T-helper 2 cell (primary cell): ENCODE measurements at places on chromosomes 1 and 21.

DNA sequence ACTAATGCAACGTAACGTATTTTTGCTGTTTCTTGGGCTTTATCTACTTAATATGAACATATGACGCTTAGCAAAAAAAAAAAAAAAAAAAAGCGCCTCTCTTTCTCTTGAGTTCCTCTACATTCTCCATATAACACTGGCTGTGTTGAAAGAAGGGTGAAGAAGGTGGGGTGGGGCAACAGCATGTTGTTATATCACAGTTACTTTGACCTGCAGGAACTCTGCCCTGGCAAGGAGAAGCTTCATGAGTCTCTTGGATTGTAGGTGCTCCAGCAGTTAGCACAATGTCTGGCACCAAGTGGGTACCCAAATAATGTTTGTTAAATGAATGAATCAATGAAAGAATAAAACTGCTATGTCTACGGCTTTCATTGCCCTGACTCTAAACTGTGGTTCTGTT is 162.6 kb downstream of the ATG4C start:
- no peak for DNase-seq

- no peak for DNase-seq
Measured at GRCh38 chr21:36697060-36697850, 1.7 kb upstream of the SIM2 start.

DNA sequence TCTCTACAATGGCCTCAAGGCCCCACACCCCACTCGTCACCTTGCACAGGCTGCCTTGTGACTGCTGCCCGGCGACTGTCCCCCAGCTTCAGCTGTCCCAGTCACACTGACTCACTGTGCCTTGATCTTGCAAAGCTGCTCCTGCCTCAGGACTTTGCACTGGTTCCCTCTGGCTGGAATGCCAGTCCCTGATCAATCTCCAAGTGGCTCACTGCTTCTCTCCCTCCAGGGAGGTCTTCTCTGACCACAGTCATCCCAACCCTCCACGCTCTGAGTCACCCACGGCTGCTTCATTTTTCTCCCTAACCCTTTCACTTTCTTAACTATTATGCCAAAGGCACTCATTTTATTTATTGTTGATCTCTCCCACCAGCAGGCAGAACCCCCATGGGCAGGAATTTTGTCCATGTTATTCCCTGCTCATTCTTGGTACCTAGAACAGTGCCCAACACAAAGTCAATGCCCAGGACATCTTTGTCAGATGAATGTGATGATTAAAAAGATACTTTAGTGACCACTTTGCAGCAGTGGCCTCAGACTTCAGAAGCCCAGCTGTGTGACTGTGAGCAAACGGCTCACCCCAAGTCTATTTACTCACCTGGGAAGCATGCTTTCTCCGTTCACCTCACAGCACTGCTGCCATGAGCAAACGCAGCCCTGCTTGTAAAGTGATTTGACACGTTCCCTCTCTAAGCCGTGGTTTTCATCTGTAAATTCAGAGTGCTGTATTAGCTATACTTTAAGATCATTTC is 53.4 kb downstream of the ZBTB18 start:
- no peak for DNase-seq

GRCh38 chr1:208048904-208049303 is 138.0 kb upstream of the CD34 start:
- no peak for DNase-seq

GRCh38 chr1:207803678-207804077 is 51.8 kb downstream of the CD46 start:
- no peak for DNase-seq

DNA sequence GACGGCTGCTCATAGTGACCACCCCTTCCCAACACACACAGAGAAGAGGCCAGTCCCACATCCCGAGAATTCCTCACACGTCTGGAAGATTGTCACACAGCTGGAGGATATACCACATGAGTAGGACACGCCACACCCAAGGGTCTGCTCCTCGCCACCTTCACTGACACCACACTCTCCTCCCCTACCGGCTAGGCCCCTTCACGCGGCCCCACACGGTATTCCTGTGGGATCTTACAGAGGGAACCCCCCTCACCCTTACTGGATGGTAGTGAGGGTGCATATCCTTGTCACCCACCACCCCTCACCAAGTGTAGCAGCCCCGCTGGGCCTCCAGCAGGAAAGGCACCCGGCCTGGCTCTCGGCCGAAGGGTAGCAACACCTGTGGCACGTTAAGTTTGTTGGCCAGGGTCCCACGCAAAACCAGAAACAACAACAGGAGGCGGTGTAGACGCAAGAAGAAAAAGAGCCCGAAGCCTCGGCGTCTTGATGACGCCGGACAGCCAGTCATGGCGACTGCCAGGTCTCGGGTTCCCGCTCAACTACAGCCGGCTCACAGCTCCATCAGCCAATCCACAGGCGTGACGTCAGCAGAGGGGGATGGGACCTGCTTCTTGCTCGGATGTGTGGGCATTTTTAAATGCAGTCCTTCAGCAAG is at the start of gene NUP210L:
Gene NUP210L, minus strand, starts transcription at position 540 of the 658 bp plus-strand sequence.
- DNase-seq, result no peak

GRCh38 chr1:101190441-101190840 is 46.4 kb upstream of the S1PR1 start:
- DNase-seq, result no peak
